ENCODE measurements at places on chromosomes 4 and X. TPM values are rescaled to one million over a fixed set of nuclear protein-coding genes. Genes with fewer than 3 reads are reported as not detected.

- peak; percentile 46 for DNase-seq
These were observed 66.7 kb downstream of the COQ2 start for GRCh38 chr4:83217721-83218522.

- DNase-seq = peak; percentile 79
These were observed 162.8 kb downstream of the FBXO8 start for GRCh38 chr4:174120446-174121295.

DNA sequence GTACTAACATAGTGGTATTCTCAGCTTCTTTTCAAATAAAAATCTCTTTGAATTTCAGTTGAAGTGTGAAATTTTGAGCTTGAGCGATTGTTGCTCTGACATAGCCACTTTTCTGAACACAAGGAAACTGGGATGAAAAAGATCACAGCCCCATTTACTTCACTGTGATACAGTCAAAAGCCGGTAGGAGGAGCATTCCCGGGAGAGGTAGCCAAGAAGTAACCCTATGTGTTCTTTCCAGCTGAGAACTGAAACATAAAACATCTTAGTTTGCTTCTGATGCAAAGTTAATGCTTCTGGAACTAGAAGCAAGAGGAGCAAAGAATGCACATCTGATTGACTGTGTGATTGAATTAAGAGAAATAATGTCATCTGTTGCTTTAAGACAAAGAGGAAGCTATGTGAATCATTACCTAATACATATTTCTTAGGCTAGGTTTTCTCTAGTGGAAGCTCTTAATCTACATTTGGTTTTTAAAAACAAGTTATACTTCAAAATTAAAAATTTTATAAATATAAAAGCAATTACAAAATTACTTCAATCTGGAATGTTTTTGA, 88.3 kb upstream of the UNC5C start:
- peak; percentile 28 for DNase-seq

DNA sequence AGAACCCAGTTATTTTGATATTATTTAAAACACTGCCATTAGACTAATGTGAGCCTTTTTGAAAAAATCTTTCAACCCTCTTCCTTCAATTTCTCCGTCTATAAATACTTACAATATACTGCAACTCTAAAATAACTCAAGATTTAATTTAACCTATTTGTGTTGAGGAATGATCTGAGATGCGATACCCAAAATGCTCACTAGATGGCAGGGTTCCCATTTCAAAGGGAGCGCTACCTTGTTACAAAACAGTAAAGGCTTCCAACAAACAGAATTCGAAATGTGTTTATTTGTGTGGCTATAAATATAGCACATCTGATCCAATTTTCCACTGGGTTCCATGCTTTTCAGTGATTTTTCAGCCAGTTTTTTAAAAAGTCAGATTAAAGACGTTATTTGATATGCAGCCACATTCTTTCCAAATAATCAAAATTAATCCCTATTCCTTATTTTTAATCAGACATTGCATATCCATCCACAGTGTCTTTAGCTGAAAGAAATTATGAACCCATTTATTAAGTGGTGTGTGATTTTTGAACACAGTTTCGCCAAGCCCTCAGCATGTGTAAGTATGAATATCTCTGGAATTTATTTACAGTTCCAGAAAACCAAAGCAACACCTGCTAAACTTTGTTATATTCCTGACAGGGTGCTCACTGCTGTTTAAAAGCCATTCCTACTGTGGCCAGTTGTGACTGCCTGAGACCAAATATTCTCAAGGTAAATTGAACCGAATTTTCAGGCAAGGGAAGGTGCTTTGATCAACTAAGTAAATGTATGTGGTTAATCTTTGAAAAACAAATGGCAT, 668.0 kb upstream of the LCORL start:
- DNase-seq = peak; percentile 89

DNA sequence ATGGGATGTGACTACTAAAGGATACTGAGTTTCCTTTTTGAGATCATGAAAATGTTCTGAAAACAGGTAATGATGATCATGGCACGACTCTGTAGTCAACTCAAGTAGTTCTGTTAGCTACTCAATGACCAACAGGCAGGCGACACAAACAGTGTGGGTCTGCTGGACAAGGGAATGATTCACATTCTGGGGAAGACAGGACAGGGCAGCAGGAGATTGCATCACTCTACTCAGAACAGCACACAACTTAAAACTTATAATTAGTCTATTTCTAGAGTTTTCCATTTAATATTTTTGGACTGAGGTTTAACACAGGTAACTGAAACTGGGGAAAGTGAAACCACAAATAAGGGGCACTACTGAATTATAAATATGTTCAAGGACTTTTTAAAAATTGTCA, 365.2 kb downstream of the PRDM5 start:
- DNase-seq = no peak

DNA sequence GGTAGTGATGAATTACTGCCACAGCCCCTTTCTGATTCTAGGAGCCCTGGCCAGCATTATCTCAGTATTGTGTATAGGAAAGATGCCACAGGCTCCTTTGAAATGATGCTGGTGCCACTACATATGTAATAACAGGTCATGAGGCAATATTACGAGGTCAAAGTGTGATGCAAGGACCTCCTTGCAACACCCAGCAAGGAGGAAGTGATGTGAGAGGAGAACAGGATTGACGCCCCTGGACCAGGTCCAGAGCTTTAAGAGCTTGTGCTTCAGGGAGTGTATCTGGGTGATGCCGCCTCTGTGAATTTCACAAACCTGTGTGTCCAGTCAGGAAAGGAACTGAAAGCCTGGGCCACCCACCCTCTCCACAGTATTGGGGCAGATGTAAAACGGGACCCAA, 261.8 kb downstream of the MID1IP1 start:
- no peak for DNase-seq

DNA sequence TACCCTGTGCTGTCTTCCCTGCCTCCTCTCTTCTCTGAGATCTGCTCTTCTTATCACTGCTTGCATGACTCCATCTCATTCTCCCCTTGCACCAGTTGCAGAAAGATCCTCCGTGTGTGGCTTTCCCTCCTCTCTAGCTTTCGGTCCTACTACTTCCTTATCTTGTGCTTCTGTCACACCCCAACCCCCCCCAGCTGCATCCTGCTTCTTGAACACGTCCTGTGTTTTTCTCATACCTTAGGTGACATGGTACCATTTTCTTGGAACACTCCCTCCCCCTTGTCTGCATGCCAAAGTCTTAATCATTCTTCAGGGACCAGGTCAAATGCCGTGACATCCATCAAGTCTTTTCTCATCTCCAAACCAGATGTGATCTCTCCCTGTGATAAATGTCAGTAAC, 46.4 kb downstream of the FHL1 start:
- no peak for DNase-seq

- no peak for DNase-seq
These were observed 536 bp downstream of the SH3BGRL start for GRCh38 chrX:81202456-81202819.

GRCh38 chr4:121353213-121353612, 27.6 kb downstream of the QRFPR start:
- no peak for DNase-seq

DNA sequence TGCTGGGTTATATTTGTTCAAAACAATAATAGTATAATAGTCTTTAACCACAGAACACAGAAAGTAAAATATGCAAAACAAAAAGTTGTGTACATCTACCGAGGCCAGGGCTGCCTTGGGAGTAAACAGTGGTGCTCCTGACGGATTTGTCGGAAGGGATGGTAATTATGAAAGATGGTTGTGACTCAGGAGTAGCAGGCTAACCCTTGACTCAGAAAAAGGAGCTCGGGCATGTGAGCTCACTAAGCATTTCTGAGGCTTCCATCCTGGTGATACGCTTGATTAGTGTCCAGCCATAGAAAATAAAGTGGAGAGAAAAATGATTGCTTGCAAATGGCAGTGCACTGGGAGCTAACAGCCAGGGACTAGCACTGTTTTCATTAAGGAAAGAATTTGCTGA, 53.2 kb upstream of the SPANXB1 start:
- no peak for DNase-seq

- no peak for DNase-seq
These were observed 795.0 kb downstream of the CENPC start for GRCh38 chr4:66750273-66750672.

GRCh38 chrX:21838937-21839333, 482 bp upstream of the MBTPS2 start:
- peak; percentile 49 for DNase-seq

DNA sequence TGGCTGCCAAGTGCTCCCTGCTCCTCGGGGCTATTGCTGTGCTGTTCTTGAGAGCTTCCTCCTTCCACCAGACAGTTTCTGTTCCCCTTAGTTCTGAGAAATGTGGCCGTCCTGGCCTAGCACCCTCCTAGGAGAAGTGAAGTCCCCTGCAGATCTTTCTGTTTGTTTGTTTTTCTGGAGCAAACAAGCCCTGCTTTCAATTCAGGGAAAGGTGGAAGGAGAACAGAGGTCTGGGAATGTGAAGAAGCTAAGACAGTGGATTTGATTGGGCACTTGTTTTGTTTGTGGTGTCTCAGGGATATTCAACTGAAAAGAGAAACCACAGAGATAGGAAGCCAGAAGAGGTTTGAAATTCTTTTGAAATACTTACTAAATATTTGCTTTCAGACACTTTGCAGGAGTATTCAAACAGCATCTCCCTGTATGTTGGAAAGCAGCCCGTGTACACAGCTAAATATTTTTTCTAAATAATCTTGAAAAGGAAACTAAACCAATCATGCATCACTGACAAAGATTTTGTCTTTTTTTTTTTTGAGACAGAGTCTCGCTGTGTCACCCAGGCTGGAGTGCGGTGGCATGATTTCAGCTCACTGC, 36.5 kb upstream of the PPM1K start:
- DNase-seq = peak; percentile 57

DNA sequence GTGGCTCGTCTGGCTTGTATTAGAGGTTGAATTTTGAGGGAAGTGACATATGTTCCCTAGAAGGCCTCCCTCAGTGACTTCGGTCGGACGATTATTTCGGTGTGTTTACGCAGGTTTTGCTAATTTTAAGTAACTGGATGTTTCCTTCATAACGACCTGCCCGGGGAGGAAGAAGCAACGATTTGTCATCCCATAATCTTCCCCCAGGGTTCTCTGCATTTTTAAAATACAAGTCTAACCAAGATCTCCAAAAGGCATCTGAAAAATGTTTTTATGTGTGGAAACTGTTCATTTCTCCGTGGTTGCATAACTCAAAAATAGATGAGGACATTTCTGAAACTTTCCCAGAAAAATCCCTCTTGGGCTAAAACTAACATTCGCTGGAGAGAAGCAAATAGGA, 195.4 kb downstream of the SHOX start:
- DNase-seq = peak; percentile 91

GRCh38 chr4:6466756-6467381, 5.5 kb downstream of the PPP2R2C start:
- DNase-seq = no peak

- no peak for DNase-seq
These were observed 28.9 kb upstream of the FRMPD3 start for GRCh38 chrX:107420571-107420970.

DNA sequence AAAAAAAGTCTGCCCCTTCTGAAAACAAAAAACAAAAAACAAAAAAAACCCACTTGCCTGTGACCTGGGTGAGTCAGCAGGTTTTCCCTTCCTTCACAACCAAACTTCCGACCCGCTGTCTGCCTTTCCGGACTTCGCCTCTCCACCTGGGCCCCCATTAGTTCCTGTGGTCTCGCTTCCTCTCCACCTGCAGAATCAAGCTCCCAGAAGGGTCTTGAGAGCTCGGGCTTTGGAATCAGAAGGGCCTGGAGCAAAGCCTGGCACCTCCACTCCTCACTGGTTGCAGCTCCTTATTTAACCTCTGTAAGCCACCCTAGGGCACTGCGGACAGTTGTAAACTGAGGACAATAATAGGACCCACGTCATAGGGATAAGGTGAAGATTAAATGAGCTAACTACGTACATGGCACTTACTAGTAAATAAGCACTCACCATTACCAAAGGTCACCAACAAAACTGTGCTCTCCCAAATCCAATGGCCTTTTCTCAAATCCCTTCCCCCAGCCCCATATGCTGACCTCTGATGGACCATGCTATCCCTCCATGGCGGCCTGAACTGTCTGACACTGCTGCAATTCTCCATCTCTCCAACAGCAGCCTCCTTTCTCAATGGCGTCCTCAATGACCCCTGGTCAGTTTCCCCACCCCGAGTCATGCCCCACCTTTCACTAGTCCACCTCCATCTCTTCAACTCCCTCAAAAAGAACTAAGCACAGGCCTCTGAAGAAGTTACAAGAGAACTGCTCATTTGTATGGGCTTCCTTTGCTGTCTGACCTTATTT, 64.2 kb downstream of the IRF2 start:
- no peak for DNase-seq

DNA sequence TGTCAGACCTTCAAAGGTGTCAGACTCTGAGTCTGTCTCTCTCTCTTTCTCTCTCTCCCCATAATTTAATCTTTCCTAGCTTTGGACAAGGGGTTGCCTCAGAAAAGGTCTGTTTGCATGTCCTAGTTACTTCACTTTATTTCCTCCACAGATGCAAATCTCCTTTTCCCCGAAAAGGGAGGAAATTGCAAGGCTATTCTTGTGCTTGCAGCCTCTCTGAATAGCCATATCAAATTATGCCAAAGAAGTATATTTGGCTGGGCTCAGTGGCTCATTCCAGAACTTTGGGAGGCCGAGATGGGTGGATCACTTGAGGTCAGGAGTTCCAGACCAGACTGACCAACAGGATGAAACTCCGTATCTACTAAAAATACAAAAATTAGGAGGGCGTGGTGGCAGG, 145.6 kb upstream of the GATB start:
- no peak for DNase-seq

GRCh38 chr4:156194896-156195295, 241.2 kb upstream of the CTSO start:
- DNase-seq = no peak

DNA sequence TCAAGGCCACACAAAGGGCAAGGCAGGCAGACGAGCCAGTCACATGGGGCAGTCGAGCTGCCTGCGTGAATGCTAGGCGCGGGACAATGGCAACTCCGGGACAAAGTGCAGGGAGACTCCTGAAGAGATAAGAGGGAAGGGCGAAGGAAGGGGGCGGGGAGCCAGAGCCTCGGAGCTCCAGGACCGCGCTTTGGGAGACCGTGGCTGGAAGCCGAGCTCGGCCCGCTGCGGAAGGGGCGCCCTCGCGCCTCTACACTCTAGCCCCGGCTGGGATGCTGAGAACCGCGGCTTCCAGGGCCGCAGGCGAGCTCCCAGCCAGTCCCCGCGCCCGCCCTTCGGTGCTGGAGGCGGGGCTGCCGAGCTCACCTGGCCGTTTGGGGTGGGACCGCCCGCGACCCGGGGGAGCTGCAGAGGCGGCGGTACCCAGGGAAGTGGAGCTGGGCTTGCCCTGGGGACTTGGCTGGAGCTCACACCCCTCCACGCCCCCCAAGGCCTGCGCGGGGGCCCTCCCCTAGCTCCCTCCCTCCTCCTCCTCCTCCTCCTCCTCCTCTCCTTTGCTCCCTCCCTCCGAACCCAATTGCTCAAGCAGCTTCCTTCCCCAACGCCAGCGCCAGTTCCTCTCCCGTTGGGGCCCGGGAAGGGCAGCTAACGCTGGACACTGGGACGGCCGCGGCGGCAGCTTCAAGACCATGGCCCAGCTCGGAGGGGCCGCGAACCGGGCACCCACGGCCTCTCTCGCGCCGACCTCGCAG, at the start of gene SOWAHD:
Gene SOWAHD, plus strand, starts transcription at position 610 of the 752 bp plus-strand sequence. Its CDS starts 80 bp downstream, at position 690.
- peak; percentile 50 for DNase-seq

- no peak for DNase-seq
These were observed 6.1 kb downstream of the AWAT2 start for GRCh38 chrX:70043685-70044084.

FAM149A gene
- polyA plus RNA-seq = 7.5 TPM

TNMD gene
- 389 TPM for polyA plus RNA-seq

UNC5C gene
- 0.53 TPM for polyA plus RNA-seq

MCTS1 gene
- 36.7 TPM for polyA plus RNA-seq

ADH7 gene
- not detected for polyA plus RNA-seq

GNPDA2 gene
- polyA plus RNA-seq = 17.2 TPM

IQCM gene
- polyA plus RNA-seq = not detected

RAB9B gene
- polyA plus RNA-seq = 19.1 TPM

USP17L26 gene
- not detected for polyA plus RNA-seq
